NCI-H187 (cell line): ENCODE measurements at places on chromosomes 5 and 9.

DNA sequence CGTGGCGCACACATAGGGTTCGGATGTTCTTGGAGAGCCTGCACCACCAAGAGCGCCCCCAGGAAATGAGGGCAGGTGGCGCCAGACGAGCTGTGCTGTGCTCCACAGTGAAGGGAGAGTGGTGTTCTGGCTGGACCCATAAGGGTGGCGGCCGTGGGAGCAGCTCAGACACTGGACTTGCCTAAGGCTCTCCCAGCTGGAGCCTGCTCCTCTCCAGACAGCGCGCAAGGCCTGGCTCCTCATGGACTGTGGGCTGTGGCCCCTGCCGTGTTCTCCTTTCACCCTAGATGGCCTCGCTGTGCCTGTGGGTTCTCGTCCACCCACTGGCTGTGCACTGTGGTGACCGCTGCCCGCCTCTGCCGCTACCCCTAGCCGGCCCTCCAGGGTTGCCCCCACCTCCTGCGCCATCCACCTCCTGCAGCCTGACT lies 92.9 kb downstream of the EHMT1 start:
- no peak for DNase-seq

GRCh38 chr5:31449174-31449573 lies 82.7 kb downstream of the DROSHA start:
- no peak for DNase-seq

GRCh38 chr5:73894860-73895259 lies 268.9 kb downstream of the ARHGEF28 start:
- DNase-seq, result no peak

GRCh38 chr5:32022638-32023037 lies 151.5 kb downstream of the GOLPH3 start:
- DNase-seq, result no peak

- DNase-seq, result no peak
Measured at GRCh38 chr5:172669386-172670004, 28.4 kb downstream of the NEURL1B start.

GRCh38 chr9:16726029-16726428 lies 144.4 kb downstream of the BNC2 start:
- no peak for DNase-seq

- no peak for DNase-seq
Measured at GRCh38 chr5:73135429-73136054, 15.2 kb downstream of the TMEM171 start.

- no peak for DNase-seq
Measured at GRCh38 chr9:6869081-6869948, 111.5 kb downstream of the KDM4C start.

- DNase-seq, result no peak
Measured at GRCh38 chr9:4464911-4465513, 25.3 kb upstream of the SLC1A1 start.

DNA sequence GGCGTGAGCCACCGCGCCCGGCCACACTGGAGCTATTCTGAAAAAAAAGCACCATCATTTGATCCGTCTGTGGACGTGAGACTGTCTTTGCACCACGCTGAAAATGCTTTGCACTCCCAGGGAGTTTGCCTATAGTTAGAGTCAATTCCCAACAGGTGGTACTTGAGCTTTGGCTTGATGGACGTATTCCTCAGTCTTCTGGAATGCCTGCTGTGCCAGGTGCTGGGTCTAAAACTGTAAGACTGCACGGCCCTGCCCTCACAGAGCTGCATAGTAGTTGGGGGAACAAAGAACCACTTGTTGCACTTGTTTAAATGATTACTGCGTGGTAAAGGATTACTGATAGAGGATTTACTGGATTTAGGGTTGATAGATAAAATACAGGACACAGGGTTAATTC lies 3.4 kb upstream of the CCNO start:
- no peak for DNase-seq

DNA sequence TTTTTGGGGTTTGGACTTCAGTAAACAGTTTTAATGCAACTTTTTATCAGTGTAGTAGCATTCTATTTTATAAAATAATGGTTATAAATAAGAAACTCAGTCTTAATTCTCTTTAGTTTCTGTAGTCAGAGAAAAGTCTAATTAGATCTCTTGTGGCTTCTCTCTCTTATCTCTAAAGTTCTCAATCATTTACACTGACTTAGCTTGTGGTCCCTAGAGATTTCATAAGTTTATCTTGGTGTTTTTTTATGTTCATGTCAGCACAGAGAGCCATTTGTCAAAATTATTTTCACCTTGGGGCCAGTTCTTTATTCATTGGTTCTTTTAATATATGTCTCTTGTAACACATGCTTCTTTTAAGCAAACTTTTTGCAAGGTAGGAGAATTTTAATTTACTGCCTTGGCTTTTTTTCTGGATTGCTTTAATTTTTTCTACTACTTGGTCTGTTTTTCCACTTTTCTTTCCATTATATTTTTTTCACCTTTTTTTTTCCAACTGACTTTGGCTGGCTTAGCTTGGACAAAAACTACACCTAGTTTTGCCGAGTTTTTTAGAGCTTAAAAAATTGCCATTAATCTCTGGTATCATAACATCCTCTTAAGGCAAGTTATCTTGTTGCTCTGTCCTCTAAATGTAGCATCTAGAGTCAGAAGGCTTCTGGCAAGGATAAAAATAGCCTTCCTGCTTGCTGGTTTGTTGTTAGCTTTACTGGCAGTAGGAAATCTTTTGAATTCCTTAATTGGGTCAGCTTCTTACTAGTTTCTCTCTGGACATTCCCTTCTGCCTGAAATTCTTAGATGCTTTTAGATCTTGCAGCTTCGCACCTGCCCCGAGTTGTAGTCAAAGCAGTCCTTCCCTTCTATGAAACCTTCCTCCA lies 35.3 kb downstream of the CPEB4 start:
- no peak for DNase-seq

DNA sequence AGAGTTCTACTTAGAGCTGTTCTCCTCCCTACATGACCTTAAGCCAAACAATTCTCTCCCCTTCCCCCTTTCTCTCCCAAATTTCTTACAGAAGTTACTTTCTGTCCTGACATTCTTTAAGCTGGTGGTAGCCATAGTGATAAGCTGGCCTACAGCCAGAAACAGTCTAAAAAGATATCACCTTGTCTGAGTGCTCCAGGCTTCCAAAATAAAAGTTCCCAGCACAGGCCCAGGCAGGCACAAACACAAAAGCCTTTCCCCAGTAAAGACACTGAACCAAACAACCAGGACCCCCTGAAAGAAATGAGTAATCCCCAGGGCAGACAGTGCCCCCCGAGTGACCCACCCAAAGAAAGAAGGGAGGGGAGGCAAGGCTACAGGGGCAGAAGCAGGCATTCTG lies 19.2 kb downstream of the SIL1 start:
- DNase-seq, result peak; percentile 21

DNA sequence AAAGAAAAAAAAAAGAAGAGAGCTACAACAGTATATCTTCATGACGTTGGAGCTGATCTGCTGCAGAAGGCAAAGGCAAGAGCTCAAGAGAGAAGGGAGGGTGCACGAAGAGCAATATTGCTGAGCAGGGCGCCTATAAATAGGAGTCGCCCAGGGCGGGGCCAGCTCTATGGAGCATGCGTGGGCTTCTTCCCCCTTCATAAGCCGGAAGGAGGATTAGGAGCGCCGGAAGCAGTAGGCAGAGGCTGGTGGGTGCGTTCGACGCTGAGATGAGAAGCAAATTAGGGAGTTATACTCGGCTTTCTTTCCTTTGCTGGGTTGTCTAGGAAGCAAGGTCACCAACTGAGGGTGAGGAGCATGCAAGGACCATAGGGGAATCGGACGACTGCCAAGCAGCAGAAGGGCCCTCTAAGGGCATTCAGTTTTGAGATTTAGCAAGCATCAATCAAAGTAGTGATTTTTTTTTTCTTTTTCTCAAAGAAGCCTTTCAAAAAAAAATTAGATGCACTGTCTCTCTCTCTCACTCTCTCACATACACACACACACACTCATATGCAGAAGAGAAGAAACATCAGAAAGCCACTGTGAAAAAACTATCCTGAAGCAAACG lies 496.7 kb downstream of the ENC1 start:
- DNase-seq, result no peak

GRCh38 chr9:12908895-12909294 lies 134.1 kb downstream of the LURAP1L start:
- no peak for DNase-seq

DNA sequence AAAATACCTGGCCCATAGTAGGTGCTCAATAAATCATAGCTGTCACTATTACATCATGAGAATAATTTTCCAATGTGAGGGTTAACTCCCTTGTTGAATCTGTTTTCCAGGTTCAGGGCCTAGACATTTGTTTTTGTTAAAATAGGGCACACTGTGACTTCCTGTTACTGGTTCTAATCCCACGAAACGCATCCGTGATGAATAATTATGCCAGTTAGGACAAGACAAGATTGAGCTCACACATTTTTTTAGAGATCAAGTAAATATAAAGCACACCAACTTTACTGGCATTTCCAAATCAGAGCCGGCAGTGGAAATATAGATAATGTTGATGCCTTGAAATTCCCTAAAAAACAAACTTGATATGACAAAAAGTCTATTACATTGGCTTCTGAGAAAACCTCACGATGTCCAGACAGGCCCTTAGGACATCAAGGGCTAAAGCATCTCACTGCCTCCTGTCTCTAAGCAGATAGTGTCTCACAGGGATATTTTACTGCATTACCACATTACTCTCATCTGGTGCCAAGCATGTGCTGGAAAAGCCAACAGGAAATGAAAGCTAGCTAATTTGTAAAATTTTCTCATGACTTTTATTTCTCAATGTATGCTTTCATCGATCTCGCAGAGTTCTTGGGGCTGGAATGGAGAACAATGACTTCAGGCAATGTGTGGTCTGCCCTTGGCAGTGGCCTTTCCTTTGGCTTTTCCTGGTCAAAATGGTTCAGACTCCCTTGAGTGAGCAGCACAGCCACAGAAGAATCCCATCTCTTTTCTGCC lies 414.3 kb upstream of the PAPPA start:
- DNase-seq, result no peak

DNA sequence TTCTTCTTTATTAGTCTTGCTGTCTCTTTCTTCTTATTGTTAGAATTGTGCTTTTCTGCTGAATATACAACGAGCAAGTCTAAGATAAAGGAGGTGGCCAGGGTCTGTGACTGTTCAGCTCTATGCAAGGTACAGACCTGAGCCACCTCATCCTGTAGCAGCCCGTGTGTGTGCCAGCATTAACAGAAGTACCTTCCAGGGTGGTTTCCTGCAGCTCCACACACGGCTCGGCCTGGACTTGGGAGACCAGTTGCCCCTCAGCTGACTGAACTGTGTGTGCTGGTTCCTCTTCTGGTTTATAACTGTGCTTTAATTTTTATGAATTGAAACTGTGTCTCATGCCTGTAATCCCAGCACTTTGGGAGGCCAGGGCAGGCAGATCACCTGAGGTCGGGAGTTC lies 70.5 kb downstream of the FBXL7 start:
- DNase-seq, result no peak

DNA sequence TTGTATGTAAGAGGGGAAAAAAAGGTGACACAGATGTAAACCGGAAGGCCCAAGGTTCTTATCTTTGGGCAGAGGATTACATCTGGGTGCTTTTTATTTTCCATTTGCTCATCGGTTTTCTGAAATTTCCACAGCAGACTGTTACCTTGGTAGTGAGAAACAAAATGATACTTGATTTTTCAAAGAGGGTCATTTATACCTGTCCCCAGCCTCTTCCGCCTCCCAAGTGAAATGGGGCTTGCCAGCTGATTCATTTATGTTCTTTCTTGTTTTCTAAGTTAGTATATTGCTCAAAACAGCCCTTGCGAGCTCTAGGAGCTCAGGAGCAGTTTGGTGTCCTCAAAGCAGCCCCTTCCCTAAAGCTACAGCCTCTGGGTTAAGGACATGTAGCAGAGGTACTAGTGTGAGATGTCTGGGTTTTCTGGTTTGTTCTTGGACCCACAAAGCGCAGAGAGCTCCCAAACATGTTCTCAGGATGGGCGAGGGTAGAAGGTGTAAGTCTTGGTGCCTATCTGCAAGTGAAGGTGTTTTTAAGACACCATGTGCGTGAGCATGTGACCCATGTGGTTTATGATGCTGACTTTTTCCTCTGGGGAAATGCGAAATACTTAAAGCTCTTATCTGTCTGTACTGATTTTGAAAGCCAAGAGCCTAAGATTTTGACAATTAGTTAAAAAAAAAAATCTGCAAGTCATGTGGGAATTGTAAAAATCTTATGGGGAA lies 38.3 kb downstream of the DAPK1 start:
- DNase-seq, result no peak

DNA sequence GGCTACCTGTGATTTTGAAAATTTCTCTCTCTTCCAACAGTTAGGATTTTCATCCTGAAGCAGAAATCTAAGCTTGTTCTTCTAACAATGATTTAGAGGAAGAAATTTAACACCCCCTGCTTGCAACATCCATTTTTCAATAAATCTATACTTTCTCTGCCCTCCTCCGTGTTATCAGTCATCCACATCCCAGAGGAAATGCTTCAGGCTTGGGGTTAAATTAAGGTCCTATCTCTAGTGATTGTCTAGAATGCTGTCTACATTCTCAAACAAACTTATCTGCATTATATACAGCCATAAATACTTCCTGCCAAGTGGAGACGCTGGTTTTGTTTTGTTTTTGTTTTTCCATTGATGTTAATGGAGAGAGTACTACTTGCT lies 371.0 kb downstream of the CSNK1G3 start:
- DNase-seq, result no peak

DNA sequence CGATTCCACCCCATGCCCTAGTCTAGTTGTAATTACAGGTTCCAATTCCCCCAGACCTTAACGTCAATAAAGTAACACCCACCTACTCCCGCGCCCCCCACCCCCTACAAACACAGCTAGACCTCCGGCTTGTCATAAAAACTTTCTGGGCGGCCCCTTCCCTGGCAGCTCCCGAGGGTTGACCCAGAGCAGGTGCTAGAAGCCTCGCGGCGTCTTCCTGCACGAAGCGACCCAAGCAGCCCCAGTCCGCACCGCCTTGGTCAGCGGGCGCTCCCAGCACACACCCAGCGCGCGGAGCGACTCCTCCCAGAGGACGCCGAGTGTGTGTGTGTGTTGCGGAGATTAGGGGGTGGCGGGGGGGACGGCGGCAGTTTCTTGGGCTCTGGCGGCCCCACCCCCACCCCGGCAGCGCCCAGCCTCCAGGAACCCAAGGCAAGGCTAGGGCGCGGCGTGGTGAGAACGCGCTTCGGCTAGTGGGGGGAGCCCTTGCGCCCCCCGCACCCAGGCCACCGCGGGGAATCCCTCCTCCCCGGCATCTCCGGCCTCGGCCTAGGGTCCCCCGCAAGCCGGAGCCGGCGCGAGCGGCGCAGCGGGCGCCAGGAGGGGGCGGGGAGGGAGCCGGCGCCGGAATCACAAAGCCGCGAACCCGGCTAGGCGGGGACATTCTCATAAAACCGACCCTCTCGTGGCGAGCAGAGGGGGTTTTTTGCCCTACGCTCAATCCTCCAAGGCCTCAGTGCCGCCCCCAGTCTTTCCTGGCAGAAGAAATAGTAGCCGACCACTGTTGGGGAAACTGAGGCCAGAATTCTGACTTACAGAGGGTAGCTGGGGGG lies 2.2 kb downstream of the PCDH1 start:
- DNase-seq, result no peak

DNA sequence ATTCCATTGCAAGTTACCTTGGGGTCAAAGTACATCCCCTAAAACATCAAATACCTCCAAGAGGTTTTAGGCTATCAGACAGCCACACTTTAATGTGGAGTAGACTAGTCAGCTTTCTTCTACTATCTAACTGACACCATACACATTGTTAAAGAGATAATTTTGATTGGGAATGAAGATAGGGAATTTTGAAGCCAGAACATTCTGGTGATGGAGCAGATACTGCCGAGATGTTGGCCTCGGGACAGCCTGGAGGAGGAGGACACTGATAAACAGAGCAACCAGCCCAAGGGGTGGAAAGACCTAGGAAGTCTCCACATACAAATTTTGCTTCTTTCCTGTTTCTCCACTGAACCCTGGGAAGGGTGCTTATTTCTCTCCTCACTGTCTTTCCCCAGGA lies 14.9 kb downstream of the TJP2 start:
- DNase-seq, result no peak

- DNase-seq, result peak; percentile 2
Measured at GRCh38 chr5:148740966-148741742, 85.3 kb upstream of the ADRB2 start.
